CD8-positive, alpha-beta memory T cell (primary cell): ENCODE measurements at places on chromosomes 7 and 10. TPM values are rescaled to one million over a fixed set of nuclear protein-coding genes. Genes with fewer than 3 reads are reported as not detected.

The PTN gene
- not detected for total RNA-seq

The DNA2 gene
- 40.0 TPM for total RNA-seq

The ASB10 gene
- not detected for total RNA-seq

The SPOCK2 gene
- total RNA-seq, result 63.0 TPM

DNA sequence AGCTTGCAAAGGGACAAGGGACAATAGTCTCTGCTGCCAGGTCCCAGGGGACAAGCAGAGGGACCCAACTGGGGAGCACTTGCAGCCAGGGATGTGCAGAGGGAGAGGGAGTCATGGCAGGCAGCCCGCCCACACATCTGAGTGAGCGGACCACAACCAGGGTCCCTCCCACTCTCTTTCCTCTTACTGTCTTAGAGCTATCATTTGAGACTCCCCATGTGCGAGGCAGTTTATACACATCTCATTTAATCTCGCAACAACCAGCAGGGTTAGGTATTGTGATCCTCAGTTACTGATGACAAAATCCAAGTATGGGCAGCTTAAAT is 70.2 kb downstream of the BEND7 start:
- DNase-seq, result no peak
- no peaks in the 10 kb centered on the region for H3K4me1 ChIP-seq
- H3K27ac ChIP-seq, result no peak overlapping the region
- no peak overlapping the region for H3K4me3 ChIP-seq

DNA sequence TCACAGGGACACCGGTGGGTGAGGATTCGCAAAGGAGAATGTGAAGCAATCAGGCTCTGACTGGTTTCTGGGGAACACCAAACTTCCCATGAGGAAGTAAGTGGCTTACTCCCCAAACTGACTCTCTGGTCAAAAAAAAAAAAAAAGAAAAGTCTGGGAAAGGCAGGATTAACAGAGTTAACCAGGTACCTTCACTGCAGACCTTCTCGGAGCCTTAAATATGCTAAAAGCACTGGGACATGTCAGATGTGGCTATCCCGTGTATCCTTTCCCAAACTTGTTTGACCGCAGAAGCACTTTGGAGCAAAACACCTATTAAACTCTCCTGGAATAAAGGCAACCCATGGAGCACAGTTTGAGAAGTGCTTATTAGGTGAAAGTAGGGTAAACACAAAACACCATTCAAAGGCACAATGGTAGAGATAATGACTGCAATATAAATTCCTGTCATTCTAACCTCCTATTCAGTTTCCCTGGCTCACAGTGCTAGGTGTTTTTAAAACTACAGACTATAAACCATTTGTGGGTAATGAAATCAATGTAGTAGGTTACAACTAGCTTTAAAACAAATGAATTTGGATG is 44.1 kb upstream of the MXI1 start:
- H3K4me1 ChIP-seq, result peaks cover 3% of the 10 kb centered on the region
- H3K27ac ChIP-seq, result no peak overlapping the region
- H3K27me3 ChIP-seq, result peaks cover 59% of the 10 kb centered on the region
- no peak overlapping the region for H3K4me3 ChIP-seq

GRCh38 chr7:134045716-134046115 is 81.4 kb upstream of the LRGUK start:
- no peak overlapping the region for H3K27ac ChIP-seq
- H3K27me3 ChIP-seq, result no peaks in the 10 kb centered on the region
- H3K4me1 ChIP-seq, result no peaks in the 10 kb centered on the region
- H3K36me3 ChIP-seq, result no peaks in the 10 kb centered on the region
- H3K4me3 ChIP-seq, result no peak overlapping the region
- DNase-seq, result no peak

DNA sequence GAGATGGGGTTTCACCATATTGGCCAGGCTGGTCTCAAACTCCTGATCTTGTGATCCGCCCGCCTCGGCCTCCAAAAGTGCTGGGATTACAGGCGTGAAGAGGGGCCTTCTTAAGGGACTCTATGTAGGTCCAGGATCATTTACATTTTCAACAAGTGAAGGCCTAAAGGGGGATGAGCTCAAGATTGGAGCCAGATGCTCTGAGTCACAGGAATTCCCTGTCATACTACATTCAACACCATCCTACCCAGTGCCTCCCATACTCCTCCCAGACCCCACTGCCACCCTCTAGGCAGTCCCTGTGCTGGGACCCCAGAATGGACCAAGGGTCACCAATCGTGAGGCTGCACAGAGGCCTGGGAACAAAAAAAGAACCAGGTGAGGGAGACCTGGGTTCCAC is 29.9 kb downstream of the CYTH3 start:
- H3K36me3 ChIP-seq, result no peaks in the 10 kb centered on the region
- no peak overlapping the region for H3K27ac ChIP-seq

DNA sequence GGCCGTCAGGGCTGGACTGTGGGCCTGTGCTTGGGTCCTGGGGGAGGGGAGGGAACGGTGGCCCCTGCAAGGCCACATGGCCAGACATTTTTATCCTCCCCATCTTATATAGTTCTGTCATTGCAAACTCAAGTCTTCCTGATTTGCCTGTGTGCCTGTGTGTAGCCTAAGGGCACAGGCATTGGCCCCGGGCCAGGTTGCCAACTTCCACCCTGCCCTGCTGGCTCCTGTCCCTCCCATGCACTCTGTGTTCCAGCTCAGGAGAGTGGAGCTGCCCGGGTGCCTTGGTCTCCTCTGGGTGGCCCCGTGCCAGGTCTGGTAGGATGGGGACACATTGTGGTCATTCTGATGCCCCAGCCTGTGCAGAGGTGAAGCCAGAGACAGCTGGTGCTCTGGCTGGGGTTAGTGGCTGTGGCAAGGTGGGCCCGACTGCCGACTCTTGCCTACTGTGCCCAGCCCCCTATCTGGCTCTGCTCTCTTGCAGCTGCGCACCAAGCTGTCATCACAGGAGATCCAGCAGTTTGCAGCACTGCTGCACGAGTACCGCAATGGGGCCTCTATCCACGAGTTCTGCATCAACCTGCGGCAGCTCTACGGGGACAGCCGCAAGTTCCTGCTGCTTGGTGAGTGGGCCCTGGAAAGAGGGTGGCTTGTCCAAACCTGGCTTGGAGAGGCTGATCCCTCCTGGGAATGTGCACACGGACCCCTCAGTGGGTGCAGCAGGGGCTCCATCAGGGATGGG is 14.8 kb downstream of the NACAD start:
- DNase-seq, result no peak
- H3K27me3 ChIP-seq, result no peaks in the 10 kb centered on the region
- peaks cover 74% of the 10 kb centered on the region for H3K36me3 ChIP-seq
- no peak overlapping the region for H3K4me3 ChIP-seq

DNA sequence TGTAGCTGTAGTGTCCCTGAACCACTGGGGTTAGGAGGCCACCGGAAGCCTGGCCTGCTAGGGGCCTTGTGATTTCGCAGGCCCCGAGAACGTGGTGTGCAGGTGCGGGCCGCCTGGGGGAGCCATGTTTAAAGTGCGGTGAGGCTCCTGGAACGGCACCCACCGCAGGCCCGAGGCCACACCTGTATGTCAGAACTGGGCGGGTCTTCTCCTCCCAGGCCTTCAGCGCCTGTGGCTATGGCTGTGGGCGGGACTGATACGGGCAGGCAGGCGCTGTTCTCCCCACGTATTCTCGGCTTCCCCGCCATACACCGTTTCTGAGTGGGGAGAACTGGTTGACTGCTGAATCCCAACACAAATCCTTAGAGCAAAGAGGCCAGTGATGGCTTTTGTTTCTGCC is 74.8 kb downstream of the DNAJB6 start:
- no peaks in the 10 kb centered on the region for H3K27me3 ChIP-seq
- peak; percentile 75 for DNase-seq
- peaks cover 10% of the 10 kb centered on the region for H3K4me1 ChIP-seq
- no peaks in the 10 kb centered on the region for H3K36me3 ChIP-seq
- H3K27ac ChIP-seq, result peak overlapping the region; percentile 51

- no peaks in the 10 kb centered on the region for H3K27me3 ChIP-seq
- no peak overlapping the region for H3K4me3 ChIP-seq
- H3K4me1 ChIP-seq, result peaks cover 22% of the 10 kb centered on the region
- H3K27ac ChIP-seq, result no peak overlapping the region
These were observed 277.7 kb upstream of the KLF6 start for GRCh38 chr10:4062751-4063150.

- no peak overlapping the region for H3K27ac ChIP-seq
- no peaks in the 10 kb centered on the region for H3K27me3 ChIP-seq
- H3K4me1 ChIP-seq, result no peaks in the 10 kb centered on the region
- no peak for DNase-seq
- H3K4me3 ChIP-seq, result no peak overlapping the region
These were observed 79.0 kb upstream of the CHST15 start for GRCh38 chr10:124172181-124172916.

DNA sequence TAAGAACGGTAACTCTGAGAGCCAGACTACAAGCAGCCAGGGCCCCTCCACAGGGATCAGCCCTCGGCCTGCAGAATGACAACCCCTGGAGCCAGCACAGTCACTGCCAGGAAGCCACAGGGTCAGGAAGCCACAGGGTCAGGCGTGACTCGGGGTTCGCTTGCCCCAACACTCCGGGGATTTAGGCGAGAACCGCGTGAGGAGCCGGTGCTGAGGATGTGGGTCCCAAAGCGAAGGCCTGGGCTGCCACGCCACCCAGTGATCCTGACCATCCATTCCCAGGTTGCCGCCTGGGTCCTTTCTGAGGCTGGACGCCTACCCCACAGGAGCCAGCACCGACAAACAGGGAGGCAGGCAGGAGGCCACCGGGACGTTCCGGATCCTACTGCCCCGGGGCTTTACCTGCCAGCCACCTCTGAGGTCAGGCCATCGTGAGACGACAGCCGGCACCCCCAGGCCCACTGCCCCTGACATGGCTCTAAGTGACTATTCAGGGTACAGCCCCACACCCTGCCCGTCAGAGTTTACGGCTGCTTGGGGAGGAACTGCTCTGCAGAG is 228.6 kb downstream of the ELFN1 start:
- no peaks in the 10 kb centered on the region for H3K27me3 ChIP-seq
- H3K36me3 ChIP-seq, result peaks cover 4% of the 10 kb centered on the region
- H3K4me3 ChIP-seq, result no peak overlapping the region
- no peak for DNase-seq
- H3K27ac ChIP-seq, result no peak overlapping the region

DNA sequence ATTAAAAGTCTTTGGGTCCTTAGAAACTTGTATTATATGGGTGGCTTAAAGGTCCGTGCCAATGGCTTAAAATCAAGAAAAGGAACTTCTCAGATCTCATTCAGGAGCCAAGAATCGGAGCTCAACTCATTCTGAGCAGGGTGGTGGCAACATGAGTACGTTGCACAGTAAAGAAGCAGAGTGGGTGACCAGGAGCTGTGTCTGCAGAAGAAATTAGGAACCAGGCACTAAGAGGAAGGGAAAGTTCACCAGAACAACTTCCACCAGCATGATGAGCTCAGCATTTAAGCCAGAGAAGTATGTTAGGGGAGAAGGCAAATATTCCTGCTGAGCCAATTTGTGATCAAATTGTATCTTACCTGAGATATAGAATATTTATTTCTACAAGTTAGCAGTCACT is 236.0 kb upstream of the NRP1 start:
- no peaks in the 10 kb centered on the region for H3K36me3 ChIP-seq
- no peaks in the 10 kb centered on the region for H3K27me3 ChIP-seq
- no peak for DNase-seq

DNA sequence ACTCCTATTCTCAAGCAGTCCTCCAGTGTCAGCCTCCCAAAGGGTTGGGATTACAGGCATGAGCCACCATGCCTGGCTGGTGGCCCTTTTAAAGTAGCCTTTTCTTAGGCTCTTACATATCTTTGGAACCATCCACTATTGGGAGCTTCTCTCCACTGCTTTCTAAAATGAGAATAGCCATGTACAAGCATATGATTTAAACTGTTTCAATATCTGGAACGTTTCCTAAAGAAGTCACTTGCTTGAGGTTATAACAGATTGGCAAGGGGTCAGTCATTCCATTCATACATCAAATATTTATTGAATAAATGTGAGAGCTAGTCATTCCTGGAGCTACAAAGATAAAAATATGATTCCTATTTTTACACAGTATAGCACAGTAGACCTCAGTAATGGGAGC is 97.4 kb upstream of the LRGUK start:
- H3K36me3 ChIP-seq, result no peaks in the 10 kb centered on the region
- no peaks in the 10 kb centered on the region for H3K27me3 ChIP-seq
- DNase-seq, result no peak
- H3K4me1 ChIP-seq, result no peaks in the 10 kb centered on the region
- H3K27ac ChIP-seq, result no peak overlapping the region

DNA sequence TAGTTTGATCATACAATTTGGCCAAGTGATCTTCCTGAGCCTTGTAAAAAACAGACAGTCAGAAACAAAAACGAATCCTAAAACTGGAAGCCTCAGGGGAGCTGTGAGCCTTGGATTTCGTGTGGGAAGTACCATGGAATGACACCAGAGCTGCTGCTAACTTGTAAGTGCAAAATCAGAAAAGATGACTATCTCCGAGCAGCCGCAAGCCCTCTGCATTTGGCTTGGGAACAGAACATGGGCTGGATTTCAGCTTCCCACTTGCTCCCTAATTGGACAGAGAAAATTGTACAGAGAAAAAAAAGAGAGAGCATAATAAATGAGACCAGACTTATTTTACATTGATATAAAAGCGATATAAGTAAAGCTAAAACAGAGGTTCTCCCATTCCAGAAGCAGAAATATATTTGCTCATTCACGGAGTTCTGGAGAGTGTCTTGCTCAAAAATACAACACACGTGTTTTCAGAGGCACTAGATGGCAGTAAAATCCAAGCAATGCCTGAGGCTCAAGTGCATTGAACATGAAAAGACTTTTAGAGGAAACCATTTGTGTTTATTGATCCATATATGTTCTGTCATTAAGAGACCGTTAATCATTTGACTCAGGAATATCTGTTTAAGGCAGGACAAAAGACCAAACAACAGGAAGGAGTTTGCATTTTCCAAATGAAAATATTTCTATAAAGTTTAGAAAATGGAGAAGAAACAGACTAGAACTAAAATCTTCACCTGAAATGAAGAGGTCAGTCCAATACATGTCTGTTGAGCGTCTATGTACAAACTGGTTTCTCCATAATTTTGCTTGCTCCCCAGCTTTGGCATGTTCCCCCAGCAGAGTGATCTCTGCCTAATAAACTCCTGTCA is 78.3 kb upstream of the SLC26A5 start:
- H3K27ac ChIP-seq, result no peak overlapping the region
- no peak overlapping the region for H3K4me3 ChIP-seq
- no peaks in the 10 kb centered on the region for H3K36me3 ChIP-seq
- no peaks in the 10 kb centered on the region for H3K27me3 ChIP-seq
- H3K4me1 ChIP-seq, result no peaks in the 10 kb centered on the region
